ENCODE measurements at places on chromosomes 3 and 15.

- DNase-seq, result no peak
Measured at GRCh38 chr3:40911928-40912327, 287.4 kb upstream of the CTNNB1 start.

- DNase-seq, result no peak
Measured at GRCh38 chr3:34696831-34697230, 898.4 kb downstream of the PDCD6IP start.

DNA sequence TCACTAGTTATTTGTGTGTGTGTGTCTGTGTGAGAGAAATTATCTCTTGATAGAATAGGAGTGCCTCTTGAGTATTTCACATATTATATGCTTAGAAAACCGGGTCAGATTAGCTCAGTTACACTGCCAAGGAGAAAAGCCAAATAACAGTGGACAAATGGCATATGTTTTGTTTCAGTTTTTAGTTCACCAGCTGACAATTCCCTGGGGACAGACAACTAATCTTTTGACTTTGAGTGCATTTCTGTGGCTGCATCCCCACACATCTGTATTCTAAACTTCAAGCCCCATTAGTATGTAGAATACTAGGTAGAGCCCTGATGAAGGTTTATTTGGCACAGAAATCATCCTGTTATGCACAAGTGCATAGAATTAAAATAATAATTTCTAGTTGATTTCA, 227.7 kb upstream of the CNTN3 start:
- no peak for DNase-seq

GRCh38 chr3:191648787-191649186, 187.8 kb downstream of the PYDC2 start:
- no peak for DNase-seq

GRCh38 chr15:53457479-53457878, 302.0 kb downstream of the WDR72 start:
- no peak for DNase-seq

DNA sequence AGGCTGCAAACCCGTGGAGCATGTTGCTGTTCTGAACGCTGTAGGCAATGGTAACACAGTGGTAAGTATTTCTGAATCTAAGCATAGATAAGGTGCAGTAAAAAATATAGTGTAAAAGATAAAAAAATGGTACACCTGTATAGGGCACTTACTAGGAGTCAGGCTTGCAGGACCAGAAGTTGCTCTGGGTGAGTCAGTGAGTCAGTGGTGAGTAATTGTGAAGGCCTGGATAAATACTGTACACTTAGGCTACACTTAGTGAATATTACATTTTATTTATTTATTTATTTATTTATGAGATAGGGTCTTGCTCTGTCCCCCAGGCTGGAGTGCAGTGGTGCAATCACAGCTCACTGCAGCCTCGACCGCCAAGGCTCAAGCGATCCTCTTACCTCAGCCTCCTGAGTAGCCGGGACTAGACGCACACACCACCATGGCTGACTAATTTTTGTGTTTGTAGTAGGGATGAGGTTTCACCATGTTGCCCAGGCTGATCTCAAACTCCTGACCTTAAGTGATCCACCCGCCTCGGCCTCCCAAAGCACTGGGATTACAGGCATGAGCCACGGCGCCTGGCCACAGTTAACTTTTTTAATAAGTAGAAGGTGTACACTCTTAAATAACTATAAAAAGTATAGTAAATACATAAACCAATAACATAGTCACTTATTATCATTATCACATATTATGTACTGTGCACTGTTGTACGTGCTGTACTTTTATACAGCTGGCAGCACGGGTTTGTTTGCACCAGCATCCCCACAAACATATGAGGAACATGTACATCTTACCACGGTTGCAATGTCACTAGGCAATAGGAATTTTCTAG, 155.1 kb downstream of the IGF1R start:
- no peak for DNase-seq

GRCh38 chr3:25662736-25663320, 1.9 kb downstream of the TOP2B start:
- DNase-seq, result no peak

DNA sequence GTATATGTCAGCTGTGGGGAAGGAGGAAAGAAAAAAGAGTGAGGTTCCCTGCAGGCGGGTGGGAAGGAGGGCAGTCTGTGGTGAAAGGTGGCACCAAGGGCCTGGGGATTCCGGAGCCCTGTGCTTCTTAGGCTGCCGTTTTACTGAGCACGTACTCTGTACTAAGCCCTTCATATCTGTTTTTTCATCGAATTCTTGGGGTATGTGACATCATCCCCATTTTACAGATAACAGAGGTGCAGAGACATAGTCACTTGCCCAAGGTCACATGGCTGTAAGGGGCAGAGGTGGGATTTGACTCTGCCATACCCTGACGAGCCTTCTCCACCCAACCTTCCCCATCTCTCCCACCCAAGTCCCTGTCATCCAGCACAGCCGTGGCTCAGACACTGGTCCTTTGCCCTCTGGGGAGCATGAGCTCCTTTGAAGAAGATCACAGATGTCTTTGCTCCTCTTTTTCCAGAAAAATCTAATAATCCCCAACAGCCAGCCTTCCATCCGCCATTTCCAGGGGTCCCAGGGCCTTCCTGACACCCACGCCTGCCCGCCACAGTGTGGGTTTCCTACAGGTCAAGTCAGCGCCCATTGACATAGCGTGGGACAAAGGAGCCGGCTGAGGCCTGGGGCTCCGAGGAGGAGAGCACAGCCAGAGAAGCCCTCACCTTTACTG, 24.2 kb downstream of the CYP11A1 start:
- DNase-seq, result no peak

DNA sequence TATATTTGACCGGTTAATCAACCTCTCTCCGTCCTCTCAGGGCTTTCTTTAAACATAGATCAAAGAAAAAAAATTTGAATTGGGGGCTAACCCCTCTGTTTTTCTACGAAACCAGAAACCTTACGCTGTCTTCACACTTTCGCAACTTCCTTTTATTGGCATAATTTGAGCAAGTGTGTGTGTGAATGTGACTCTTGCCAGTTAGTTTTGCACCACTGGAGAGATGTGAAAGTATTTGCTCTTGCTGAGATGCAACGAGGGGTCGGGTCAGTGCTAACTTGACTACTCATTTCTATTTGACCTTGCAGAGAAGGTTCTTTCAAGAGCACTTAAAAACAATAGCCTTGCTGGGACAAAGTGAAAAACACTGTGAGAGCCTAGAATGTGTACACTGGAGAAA, 81.2 kb downstream of the FAM43A start:
- DNase-seq, result no peak

DNA sequence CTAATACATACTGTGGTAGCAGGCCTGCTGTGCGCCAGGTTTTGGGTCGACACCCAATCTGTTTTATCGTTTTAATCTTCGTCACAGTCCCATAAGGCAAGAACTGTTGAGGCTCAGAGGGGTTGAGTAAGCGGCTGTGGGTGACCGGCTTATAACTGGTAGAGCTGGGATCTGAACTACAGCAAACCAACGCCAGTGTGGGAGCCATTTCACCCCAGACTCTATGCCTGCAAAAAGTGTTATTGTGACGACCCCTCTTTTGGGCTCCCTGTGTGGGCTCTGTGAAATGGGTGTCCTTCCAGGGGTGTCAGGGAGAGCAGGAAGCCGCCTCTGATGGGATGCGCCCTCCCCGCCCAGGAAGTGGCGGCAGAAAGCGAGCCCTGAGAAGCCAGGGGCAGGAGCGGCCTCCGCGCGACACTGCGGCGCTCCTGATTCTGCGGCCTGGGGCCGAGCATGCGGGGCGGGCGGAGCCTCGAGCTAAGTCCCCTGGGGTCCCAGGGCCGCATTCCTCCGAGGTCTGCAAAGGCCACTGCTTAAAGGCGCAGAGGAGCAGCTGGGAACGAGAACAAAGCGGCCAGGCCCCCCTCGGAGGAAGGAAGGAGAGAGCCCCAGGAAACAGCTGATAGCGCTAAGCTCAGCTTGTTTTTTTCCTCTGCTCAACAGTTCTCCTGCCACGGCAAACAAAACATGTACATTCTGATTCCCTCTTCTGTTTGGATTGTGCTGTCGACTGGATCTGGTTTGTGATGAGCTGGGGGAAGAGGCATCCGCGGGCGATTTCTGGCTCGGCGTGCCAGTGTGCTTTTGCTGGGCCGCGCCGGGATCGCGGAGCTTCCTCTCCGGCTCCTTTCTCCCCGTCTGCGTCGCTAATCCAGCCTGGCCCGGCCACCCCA, 33.9 kb downstream of the GRK7 start:
- peak; percentile 52 for DNase-seq

DNA sequence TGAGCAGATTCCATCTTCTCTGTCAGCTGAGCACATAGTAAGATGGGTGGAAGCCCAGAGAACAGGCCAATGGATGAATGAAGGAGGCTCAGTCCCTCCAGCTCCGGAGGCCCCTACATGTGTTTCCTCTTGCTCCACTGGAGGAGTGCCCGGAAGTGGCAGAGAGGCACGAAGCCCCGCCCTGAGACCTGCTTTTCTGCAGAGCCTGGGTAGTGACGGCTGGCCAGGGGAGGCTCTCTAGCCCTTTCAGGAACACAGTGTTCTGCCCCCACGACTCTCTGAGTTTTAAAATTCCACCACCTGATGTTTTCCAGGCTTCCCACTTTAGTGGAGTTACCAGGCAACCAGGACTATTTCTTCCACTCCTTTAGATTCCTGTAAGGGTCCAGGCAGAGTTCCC, 149.4 kb upstream of the SLC6A11 start:
- no peak for DNase-seq

GRCh38 chr15:60784483-60785254, 305.7 kb upstream of the ICE2 start:
- DNase-seq, result no peak

- DNase-seq, result no peak
Measured at GRCh38 chr3:187811585-187812250, 66.5 kb upstream of the BCL6 start.

DNA sequence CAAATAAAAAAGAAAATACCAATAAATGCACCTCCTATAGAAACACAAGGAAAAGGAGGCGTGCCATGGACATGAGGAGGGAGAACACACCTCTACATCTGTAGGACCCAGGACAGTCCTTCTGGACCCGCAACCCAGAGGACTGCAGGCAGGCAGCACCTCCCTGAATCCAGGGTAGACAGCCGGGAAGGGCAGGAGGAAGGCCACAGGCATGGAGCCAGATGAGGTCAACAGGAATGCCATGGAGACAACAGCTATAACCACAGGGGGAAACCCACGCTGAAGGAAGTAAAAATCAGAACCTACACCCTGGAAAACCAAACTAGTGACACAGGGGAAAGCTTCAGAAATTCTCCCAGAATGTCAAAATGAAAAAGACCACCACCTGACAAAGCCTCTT, 248.8 kb upstream of the NSMCE3 start:
- DNase-seq, result no peak

- no peak for DNase-seq
Measured at GRCh38 chr15:77186594-77187011, 115.7 kb upstream of the TSPAN3 start.

GRCh38 chr3:159922861-159923312, 65.7 kb upstream of the IL12A start:
- DNase-seq, result no peak

DNA sequence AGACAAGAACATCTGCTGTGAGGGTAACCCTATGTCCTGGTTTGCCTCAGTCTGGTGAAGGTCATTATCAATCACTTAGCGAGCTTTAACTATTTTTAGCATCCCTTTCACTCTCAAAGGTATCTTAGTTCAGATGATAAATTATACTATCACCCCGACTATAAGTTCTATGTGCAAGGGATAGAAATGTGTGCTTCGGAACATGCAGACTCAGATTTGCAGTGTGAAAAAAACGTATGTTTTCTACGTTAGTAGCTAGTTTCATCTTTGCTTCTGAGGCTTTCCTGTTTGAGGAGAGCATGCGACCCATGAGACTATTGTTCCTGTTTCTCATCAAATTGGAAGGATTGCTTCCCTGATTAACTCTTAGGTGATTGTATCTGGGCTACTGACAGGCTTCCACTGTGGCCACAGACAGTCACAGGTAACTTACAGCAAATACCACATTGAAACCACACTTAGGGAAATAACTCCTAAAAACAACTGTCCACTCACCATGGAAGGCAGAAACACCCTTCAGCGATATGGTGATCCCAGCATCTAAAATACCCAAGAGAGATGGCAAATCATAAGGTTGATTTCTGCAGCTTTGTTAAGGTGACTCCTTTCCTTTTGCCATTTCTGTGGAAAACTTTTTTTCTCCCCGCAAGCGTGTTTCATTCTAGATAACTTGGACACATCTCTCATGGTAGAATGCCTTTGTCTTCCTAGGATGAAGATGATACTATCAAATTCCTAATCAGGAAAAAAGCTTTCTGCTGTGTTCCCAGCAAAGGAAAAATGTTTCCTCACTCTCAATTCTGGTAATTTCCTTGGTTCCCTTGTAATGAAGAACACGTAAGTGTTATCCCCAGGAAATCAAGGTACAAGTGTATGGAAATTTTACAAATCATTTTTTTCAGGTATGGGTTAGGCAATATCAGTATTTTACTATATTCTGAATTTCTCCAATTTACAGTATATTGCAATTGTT, 5.2 kb downstream of the GCSAM start:
- DNase-seq, result no peak

DNA sequence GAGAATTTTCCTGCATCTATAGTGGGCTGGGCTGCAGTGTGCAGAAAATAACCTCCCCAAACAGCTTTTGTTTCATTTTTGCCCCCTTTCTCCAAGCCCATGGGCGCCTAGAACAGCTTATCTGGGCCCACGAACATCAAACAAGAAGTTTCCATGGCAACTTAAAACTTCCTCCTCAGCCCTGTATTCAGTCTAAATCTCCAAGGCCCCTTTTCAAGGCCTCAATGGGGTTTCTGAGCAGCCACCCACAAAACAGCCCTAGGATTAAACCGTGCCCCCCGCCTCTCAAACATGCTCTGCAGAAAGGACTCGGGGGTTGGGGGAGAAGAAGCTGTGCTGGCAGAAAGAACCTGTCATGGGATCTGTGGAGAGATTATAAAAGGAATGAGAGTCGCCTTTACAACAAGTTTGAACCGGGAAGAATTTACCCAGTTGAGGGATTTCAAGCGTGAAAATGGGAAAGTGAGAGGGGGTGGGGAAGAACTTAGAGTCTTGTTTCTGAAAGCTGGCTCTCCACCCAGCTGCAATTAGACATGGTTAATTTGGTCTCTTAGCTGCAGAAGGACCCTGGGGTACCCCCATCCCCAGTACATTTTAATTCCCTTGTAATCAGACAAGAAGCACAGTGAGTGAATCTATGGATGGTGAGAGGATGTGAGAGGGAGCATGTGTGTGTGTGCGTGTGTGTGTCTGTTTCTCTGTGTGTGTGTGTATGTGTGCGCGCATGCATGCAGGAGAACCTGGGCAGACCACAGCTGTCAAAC, 4.3 kb upstream of the FAM107A start:
- DNase-seq, result no peak

DNA sequence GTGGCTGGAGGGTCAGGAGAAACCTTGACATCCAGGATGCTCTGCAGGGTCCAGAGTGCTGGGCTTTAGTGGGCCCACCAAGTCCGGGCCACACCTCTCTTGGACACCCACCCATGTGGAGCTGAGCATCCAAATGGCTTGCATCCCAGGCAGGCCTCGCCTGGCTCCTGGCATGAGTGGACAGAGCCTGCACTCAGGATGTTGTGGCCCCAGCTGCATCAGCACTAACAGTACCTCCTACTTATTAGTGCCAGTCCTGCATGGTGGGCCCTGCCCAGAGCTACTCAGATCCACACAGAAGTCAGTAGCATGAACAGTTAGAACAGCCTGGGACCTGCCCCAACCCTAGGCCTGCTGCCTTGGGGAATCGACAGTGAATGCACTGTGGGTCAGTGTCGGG, 42.2 kb upstream of the MRPS22 start:
- DNase-seq, result no peak

GRCh38 chr3:30578479-30578878, 27.9 kb upstream of the TGFBR2 start:
- no peak for DNase-seq
